Activated CD8-positive, alpha-beta T cell treated with anti-CD3 and anti-CD28 coated beads for 36 hours (primary cell): ENCODE measurements at places on chromosomes 2 and 18. TPM values are rescaled to one million over a fixed set of nuclear protein-coding genes. Genes with fewer than 3 reads are reported as not detected.
A peak's percentile ranks its signal among the peaks of the same experiment; 100 is the strongest.

GRCh38 chr2:207394203-207394781 lies 135.5 kb upstream of the CREB1 start:
- no peak for DNase-seq

DNA sequence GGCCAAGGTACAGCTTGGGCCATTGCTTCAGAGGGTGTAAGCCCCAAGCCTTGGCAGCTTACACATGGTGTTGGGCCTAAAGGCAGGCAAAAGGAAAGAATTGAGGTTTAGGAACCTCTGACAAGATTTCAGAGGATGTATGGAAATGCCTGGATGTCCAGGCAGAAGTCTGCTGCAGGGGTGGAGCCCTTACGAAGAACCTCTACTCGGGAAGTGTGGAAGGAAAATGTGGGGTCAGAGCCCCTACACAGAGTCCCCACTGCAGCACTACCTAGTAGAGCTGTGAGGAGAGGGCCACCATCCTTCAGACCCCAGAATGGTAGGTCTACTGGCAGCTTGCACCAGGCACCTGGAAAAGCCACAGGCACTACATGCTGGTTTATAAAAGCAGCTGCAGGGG lies 124.2 kb downstream of the RPIA start:
- DNase-seq, result no peak

- no peak for DNase-seq
These were observed 39.3 kb downstream of the RTN4 start for GRCh38 chr2:55010915-55011314.

DNA sequence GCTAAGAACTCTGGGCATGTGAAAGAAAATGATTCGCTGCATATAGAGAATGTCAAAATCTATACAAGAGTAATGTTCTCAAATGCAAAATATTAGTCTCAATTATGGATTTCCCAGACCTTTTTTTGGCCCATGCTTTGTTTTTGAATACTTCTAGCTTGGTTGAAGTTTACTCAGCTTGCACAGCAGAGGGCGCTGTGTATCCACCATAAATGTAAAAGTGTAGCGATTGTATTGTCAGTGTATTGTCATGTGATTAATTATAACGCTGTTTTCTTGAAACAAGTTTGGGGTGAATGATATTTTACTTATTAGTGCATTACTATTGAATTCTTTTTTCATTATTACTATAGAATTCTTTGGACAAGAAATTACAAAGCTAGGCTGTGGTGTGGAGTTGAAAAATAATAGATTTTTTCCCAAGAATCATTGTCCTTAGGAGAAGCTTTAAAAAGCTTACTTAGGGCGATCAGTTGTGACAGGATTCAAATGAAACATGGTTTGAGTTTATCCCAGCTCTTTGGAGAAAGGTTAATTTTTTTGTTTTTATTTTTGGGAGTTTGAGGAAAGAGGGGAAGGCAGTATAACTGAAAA lies 98.3 kb downstream of the PIK3C3 start:
- DNase-seq, result peak; percentile 58

DNA sequence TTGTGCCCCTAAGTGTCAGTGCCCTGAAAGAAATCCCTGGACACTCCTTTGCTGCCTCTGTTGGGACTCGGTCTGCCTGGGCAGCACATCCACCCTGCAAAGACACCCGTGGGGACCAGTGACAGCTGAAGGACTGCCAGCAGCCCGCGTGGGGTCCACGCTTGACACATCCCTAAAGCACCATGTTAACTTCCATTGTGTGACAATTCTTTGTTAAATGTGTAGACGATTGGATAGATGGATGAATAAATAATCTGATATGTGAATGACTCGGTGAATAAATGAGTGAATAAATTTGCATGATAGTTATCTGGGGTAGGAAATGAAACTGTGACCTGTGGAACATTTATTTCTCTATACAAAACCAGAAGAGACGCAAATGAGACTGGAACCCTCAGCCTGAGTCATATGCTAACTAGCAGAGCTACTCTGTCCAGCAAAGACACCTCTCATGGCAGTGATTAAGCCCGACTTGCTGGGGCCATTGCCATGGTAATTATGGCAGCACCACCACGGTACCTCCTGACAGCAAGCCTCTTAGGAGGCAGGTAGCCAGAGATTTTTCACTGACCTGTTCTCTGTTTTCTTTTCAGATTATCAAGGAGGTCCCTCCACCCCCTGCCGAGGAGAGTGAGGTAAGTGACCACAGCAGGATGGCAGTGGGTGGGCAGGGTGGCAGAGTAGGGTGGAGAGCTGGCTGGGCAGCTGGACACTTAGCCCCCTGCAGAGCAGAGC lies 156.8 kb downstream of the ANTXR1 start:
- DNase-seq, result peak; percentile 7

DNA sequence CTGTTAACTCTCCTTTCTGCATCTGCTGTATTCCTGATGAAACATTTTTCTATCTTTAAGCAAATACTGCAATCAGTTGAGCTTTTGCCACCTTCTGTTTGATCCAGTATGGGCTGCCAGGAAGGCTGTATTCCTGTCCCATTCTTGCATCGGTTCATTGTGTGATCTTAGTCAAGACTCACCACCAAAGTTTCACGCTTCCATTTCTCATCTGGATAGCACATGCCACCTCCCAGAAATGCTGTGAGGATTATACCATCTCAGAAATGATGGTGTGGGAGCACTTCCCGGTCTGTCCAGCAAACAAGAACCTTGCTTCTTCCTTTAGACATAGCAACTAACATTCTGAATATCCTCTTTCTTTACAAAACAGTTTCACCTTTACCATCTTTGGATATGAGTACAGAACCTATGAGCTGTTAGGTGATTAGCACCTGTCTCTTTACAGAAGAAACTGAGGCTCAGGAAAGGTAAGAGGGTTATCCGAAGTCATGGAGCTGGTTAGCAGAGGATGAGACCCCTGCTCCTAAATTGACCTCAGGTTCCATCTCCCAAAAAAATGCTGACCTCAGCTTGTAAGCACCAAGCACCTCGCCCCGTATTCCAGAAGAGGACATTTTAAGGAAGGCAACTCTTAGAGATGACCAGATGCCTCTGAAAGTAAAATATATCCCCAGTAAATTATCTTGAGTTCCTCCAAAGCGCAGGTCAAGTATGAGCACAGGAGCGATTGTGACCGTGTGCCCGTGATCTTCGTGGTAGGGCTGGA lies 56.8 kb downstream of the FEZ2 start:
- DNase-seq, result no peak

DNA sequence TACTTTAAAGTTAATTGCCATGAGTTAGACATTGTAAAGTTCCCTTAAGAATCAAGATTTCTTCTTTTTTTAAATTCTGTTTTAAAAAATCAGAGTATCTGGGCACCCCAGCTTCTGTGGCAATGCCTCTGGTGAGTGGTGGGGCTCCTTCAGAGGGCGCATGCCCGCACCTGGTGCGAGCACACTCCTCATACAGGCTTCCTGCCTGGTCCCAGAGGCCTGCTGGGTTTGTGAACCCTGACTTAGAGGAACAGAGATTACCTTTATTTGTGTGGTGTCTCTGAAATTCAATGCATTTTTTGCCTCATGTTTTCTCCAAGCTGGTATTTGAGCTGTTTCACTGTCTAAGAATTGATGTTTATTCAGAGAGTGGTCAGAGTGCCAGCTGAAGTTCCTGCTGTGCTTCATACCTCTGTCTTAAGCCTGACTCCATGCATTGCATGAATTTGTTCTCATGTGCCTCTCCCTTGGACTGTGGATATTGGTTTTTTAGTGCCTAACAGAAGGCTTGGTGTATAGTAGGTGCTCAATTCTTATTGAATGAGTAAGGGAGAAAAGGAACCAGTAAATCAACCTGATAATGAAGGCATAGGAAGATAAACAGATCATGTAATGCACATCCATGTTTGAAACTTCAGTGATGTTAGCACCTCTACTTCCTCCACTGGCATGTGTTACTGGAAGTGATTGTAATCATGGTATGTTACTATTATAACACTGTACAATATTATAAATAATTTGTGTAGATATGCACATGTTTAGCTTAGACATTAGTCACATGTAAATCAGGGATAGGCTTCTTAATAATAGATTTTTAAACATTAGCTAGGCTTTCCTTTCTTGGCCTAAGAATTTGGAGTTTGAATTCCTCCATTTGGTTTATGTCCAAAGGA lies 29.0 kb downstream of the PHLPP1 start:
- no peak for DNase-seq

DNA sequence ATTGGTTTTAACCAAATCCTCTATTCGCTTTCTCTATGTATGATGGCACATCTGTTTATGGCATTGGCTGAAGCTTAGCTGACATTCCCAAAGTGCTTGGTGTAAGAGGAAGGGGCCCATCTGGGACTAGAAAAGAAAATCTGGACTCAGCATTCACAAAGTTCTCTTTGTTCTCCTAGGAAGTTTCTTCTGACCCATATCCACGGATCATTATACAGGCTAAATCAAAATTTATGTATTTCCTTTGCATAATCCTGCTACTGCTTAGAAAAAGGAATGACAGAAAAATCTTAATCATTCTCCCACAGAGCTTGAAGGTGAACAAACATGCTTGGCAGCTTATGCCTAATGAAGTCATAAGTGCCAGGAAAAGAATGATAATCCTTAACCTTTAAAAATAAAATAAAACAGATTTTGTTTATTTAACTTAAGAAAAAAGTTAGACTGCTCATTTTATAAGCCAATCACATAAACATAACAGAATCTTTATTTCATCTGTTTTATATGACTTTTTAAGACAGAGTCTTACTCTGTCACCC lies 88.4 kb downstream of the NYAP2 start:
- DNase-seq, result no peak

GRCh38 chr2:98833172-98833916 lies 102.4 kb upstream of the MGAT4A start:
- peak; percentile 61 for DNase-seq

GRCh38 chr2:223566396-223566795 lies 35.8 kb downstream of the SCG2 start:
- no peak for DNase-seq

FANCL gene
- 19.8 TPM for total RNA-seq

PKP4 gene
- total RNA-seq, result 38.7 TPM

RBBP8 gene
- 81.9 TPM for total RNA-seq

DYNAP gene
- total RNA-seq, result not detected
